ENCODE measurements at places on chromosomes 12 and 14.

GRCh38 chr12:110304061-110304551 lies 23.1 kb downstream of the ATP2A2 start:
- no peak for DNase-seq

- no peak for DNase-seq
These were observed at the start of gene PAH for GRCh38 chr12:102917026-102917787. Gene PAH (minus strand): TSS chr12:102917244. CDS start chr12:102917130, 114 bp downstream.

- no peak for DNase-seq
These were observed 121.2 kb downstream of the PTPRQ start for GRCh38 chr12:80565271-80565670.

DNA sequence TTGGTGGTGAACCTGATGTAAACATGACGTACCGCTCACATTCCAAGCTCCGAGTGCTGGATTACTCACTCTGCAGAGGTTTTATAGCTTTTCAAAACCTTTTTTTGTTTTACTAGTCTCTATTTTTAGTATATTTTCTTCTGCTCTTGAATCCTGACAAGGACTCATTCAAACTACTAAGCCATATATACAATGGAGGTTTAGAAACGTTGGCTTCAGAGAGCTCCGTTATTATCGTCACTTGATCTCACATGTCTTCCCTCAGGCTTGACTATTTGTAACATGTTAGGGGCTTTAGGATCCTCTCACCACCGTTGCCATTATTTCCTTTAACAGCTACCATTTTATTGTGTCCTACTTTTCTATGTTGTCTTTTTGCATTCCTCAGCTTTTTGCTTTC lies 1321.5 kb upstream of the FLRT2 start:
- DNase-seq, result no peak

DNA sequence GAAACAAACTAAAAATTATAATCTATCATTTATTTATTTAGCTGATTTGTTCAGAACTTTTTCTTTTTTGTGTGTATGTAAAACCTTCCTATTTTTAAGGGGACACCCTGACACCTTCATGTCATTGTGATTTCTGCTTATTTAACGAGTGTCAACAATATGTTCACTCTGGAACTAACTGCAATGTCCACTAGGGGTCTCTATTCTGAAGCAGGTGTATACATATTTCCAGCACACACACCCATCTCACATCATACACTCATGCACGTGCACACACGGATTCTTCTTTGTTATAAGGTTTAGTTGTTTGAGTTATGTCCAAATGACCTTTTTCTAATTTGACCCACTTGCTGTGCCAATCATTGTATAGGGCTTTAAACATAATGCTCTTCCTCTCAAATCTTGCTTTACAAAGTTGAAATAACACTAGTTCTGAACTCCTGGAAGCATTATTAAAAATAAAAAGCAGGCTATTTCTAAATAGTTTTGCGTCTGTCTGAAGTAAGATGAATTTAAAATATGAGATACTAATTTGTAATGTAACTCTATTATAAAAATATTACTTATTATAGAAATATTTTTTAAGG lies 15.5 kb downstream of the E2F7 start:
- no peak for DNase-seq

DNA sequence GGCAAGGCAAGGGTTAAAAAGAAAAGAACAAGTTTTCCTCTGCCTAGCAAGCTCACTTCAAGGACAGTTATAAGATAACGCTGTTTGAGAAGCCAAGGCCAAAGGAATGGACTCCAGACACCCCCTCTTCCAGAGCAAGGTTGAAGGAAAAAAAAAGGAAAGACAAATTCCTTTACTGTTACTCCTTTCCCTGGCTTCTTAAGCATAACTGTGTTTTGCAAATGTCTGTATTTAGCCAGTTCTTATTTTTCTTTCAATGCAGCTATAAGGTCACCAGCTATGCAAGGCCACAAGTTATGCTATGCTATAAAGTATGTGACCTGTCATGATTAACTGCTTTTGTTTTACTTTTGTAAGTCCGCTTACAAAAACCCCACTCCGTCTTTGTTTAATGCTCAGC lies 26.6 kb downstream of the ZNF410 start:
- no peak for DNase-seq

DNA sequence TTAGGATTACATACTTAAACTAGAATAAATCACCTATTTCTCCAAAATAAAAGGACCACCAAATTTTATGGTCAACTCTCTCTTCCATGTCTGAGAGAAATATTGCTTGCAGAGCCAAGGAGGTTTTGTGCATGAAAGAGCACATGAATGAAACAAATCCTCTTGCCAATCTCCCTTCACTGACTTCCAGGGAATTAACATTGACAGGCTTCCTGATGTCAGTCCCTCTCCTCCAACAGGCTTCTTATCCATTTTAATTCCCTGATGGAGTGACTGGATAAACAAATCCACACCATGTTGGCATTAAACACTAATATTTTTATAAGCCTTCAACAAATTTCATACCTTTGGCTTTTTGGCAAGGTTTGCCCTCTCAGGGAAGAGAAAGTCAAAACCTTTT lies 45.3 kb upstream of the CNTN1 start:
- DNase-seq, result no peak

GRCh38 chr14:92486881-92487280 lies 26.7 kb upstream of the RIN3 start:
- no peak for DNase-seq

- DNase-seq, result no peak
These were observed 17.6 kb downstream of the NINJ2 start for GRCh38 chr12:645563-646071.

DNA sequence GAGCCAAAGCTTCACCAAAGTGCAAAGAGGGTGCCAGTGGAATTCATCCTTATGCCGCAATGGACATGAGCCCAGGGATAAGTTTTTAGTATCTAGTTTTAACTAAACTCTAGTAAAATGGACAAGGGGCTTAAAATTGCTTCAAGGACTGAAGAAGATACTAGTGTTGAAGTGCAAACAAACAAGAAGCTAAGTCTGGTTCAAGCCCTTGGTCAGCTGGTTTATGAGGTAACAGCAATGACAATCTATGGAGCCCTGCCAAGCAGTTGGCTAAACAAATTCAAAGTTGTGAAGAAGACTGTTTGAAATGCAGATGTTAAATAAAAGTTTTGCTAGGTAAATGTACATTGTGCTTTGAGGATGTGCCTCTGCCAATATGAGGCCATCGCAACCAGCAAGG lies 209.4 kb downstream of the KTN1 start:
- DNase-seq, result no peak

- DNase-seq, result no peak
These were observed 36.8 kb downstream of the GOLGA5 start for GRCh38 chr14:92830902-92831301.

DNA sequence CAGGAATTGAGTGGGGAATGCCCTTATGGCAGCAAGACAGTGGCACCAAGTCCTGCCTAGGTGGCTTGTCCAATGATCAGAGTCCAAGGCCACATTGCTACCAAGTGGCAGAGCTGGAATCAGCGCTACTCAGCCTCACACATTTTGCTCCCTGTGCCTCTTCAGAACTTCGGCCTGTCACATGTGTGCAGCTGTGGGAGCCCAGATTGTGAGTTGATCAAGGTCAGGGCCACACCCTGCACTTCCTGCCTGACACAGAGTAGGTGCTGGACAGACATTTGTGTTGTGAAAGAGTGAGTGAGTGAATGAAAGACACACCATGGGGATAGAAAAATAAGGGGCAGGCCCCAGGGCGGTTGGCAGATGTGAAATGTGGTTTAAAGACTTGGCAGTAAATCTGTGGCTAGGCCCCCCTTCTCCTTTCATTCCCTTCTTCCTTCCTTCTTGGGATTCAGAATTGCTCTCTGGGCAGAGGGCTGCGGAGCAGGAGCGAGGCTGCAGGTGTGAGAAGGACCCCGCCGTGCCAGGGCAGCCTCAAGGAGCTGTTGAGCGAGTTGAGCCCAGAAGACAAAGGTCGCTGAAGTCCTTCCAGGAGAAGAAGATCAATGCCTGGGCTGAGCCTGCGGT lies 83.5 kb downstream of the SLC25A47 start:
- no peak for DNase-seq

DNA sequence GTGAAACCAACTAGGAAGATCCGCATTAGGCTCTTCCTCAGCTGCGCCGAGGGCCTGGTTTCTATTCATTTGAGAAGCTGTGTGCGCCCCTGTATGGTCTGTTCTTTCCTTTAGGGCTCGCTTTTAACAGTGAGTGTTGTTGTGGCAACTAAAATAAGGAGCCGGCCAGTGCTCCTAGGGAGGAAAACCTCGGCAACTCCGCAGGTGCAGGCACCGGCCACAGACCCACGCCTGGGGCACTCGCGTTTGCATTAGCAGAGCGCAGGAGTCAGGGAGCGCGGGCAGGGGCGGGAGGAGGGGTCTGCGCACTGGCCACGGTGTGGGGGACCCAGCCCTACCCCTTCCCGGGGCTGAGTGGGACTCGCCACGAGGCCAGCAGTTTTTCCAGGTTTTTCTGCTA lies 50.5 kb downstream of the STX2 start:
- DNase-seq, result no peak

- DNase-seq, result no peak
These were observed 7.7 kb upstream of the VPS37B start for GRCh38 chr12:122903693-122904034.

DNA sequence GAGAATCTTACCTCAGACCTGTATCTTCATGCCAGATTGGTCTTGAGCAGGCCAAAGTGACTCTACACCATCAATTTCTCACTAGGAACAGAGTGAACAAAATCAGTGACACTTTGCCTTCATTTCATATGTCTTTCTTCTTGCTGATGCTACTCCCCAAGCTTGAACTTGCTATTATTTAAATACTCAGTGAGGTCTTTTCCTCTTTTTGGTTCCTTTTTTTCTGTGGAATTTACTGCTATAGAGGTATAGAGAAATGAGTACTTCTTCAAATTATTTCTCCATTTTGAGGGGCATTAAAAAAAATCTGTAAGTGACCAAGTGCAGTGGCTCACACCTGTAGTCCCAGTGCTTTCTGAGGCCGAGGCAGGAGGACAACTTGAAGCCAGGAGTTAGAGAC lies at the start of gene GPR33:
TSS of gene GPR33 (minus strand) at position 154 of the 400 bp plus-strand sequence. CDS start 4,074 bp downstream, outside the sequence.
- no peak for DNase-seq

GRCh38 chr12:19451196-19451595 lies 11.9 kb downstream of the AEBP2 start:
- DNase-seq, result no peak

- no peak for DNase-seq
These were observed 37.9 kb upstream of the MDM1 start for GRCh38 chr12:68370006-68370590.

- DNase-seq, result no peak
These were observed 81.8 kb upstream of the FOXN3 start for GRCh38 chr14:89498878-89499277.

DNA sequence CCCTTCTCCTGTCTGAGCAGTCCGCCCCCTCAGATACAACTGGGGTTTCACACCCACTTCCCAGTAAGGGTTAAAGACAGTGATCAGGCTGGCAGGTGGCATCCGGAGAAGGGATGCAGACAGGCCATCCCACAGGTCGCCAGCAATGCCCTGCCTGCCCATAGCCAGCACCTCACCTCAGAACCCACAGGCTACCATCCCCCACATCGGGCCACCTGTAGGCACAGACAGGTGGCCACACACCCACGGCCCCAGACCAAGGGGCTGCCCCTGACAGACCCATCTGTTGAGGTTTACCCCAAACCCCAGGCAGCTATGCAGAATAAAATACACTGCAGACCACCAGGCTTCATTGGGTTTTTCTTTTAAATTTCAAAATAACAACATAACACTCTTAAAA lies 57.5 kb downstream of the CCNK start:
- no peak for DNase-seq

- DNase-seq, result no peak
These were observed 85.1 kb upstream of the LRIG3 start for GRCh38 chr12:59005193-59005955.

DNA sequence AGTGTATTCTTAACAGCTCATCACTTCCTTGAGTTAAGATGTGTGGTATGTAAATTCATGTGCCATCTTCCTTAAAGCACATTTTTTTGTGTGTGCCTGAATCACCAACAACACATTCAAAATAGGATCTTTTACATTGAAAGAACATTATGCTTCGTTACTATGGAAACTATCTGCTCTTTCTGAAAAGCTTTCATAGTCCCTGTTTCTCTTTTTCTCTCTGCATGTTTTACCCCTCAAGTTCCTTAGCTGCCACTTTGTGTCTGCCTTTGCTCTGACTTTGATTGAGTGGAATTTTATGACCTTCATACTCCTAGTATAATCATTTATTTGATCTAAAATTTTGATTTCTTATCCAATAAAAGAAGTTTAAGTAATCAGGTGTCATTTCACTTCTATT lies 880.3 kb upstream of the FOXG1 start:
- DNase-seq, result no peak

DNA sequence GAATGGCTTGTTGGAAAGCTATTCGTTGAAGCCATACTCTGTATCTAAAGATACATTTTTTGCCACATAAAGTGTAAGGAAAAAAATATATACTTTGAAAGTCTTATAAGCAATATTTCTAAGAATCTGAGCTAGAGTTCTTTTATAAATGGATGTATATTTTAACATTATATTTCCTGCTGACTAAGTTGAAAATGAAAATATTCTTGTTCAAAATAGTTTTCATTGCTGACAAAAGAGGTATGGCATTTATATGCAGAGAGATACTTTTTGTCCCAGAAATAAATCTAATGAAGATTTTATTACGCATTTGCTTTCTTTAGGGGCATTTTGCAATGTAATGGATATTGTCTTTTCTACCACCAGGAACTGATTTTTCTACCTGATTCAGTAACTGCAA lies 834.9 kb downstream of the LRFN5 start:
- DNase-seq, result no peak

DNA sequence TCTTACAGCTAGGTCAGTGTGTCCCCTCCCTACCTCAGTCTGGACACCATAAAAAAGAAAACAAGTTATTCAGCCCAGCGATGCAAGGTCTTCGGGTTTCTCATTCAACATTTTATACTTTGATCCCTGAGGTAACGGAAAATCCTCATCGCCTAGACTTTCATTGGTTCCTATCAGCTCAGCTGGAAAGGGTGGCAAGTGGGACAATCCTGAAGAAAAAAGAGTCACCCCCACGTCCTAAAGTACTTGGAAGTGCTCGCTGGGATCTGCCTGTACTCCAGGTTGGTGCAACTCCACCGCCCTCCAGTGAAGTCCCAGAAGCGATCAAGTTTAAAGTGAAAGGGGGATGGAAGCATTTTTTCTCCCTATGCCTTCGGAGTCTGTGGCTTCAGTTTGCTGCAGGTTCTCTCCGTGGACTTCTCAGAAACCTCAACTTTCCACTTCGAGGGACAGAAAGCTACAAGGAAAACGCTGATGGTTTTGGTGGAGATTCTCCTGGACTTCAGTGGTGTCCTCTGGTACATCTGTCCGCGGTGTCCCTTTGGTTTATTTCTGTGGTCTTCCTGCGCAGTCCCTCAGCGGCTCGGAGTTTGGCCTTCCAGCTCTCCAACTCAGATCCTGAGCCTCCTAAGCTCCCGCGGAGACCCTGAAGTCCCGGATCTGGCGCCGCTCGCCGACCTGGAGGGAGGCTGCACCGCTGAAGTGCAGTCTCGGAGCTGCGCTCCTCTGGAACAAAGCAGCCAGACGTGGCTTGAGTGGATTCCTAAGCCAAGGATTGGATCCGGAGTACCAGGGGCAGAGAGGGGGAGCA lies 1.8 kb upstream of the LRFN5 start:
- no peak for DNase-seq

- no peak for DNase-seq
These were observed 72.3 kb downstream of the CDK17 start for GRCh38 chr12:96327889-96328288.

GRCh38 chr12:117282490-117282889 lies 78.9 kb downstream of the NOS1 start:
- DNase-seq, result no peak

All from stimulated activated CD4-positive, alpha-beta T cell treated with anti-CD3 and anti-CD28 coated beads, TNF-alpha, amount 100 ng/mL, for 4 hours (primary cell).